ENCODE measurements at places on chromosomes 3 and 15. TPM values are rescaled to one million over a fixed set of nuclear protein-coding genes. Genes with fewer than 3 reads are reported as not detected.

Gene C3orf38
- 30.9 TPM for total RNA-seq

Gene DPPA2
- total RNA-seq, result not detected

Gene NCKIPSD
- 34.1 TPM for total RNA-seq

Gene BFSP2
- total RNA-seq, result 1.0 TPM

Gene NMB
- 4.3 TPM for total RNA-seq

Gene MEX3B
- total RNA-seq, result 1.0 TPM

Gene XYLB
- 9.3 TPM for total RNA-seq

Gene CLSTN2
- not detected for total RNA-seq

Gene ANKRD63
- not detected for total RNA-seq

Gene TMOD2
- total RNA-seq, result 4.2 TPM

Gene IQCF5
- total RNA-seq, result not detected

Gene TTLL13
- 0.34 TPM for total RNA-seq

Gene GABRR3
- total RNA-seq, result 0.05 TPM

Gene LRRC3B
- not detected for total RNA-seq

Gene MCF2L2
- 4.3 TPM for total RNA-seq

Gene ZNF80
- 1.00 TPM for total RNA-seq

Gene NDN
- total RNA-seq, result 4.0 TPM

Gene GMNC
- not detected for total RNA-seq

Gene TGM5
- 0.09 TPM for total RNA-seq

Gene KY
- not detected for total RNA-seq

Gene PROK2
- total RNA-seq, result 0.66 TPM

Gene UBA7
- 218 TPM for total RNA-seq

Gene RAP2B
- 25.5 TPM for total RNA-seq

Gene IRAK2
- total RNA-seq, result 1.5 TPM

Gene FEZF2
- total RNA-seq, result not detected

Gene EIF4G1
- total RNA-seq, result 400 TPM

Gene ALPK3
- 0.30 TPM for total RNA-seq

Gene PPP2R3A
- not detected for total RNA-seq

Gene TLR9
- not detected for total RNA-seq

Gene GOLGA8T
- not detected for total RNA-seq

Gene SCAANT1
- total RNA-seq, result not detected

Gene CEP152
- 28.9 TPM for total RNA-seq

Gene ZNF770
- 44.1 TPM for total RNA-seq

Gene STAB1
- total RNA-seq, result 0.09 TPM

Gene ZDHHC19
- not detected for total RNA-seq

Gene MST1R
- 2.1 TPM for total RNA-seq

Gene CMTM8
- total RNA-seq, result 5.4 TPM

Gene GOLGA6B
- not detected for total RNA-seq

Gene C2CD4A
- total RNA-seq, result not detected

Gene ACKR2
- total RNA-seq, result 1.00 TPM

Gene MYO5A
- 30.8 TPM for total RNA-seq

Gene ITIH1
- not detected for total RNA-seq

Gene SPATA12
- not detected for total RNA-seq

Gene SLC6A11
- total RNA-seq, result not detected

Data from T-helper 2 cell treated with Interferon-gamma antibody and Interleukin-4, amounts not matched to agents 100 ng/mL and 5 ng/mL, for 36 hours (primary cell).